ENCODE measurements at places on chromosomes 7 and 10.

DNA sequence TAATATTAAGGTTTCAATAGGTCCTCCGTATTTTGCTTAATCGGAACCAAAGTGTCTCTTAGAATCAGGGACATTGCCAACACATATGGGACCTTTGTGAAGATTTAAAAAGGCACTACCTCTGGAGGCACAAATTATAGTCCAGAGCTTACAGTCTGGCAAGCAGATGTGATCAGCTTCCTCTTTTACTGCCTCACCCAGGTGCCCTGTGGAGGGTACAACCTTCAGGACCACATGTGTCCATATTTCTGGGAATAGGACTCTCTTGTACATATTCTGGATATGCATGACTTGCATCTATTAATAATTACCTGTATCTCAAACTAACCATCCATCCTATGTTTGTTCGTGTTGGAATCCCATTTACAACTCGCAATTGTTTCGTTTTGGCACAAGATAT is 60.0 kb downstream of the HGF start:
- no peak for DNase-seq

GRCh38 chr10:61960396-61961120 is 59.1 kb downstream of the ARID5B start:
- no peak for DNase-seq

DNA sequence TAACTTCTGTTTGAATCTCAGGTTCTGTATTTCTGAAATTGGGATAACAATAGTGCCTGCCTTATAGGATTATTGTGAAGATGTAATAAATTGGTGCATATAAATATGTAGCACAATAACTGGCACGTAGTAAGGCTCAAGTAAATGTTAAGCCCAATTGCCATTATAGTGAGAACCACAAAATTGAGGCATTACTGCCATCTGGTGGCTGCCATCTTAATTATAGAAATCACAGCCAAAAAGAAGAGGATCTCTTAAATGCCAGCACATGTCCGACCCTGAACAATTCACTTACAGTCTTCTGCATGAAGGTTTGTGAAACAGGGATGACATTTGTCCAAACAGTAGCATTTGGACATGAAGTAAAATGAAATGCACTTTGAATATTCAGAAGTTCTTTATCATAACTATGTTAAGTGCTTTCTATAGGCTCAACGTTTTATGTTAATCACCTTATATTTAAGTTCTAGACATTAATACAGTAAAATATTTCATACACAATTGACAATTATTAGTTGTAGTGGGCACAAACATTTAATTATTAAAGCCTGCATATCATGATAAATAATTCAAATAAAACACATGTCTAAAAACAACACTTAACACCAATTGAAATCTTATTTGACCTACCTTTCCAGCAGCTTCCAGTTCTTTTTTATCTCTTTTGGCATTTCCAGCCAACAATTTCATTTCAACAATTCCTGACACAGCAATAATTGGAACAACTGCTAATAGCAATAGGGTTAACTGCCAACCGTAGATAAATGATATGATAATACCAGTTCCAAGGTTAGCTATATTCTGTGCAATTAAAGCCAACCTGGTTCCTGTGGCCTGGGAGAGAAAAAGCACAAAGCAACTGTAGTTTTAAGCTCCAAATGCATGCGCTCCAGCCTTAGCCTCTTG is 58.5 kb downstream of the ABCB4 start:
- DNase-seq = peak; percentile 44

GRCh38 chr10:48557511-48558123 is 47.3 kb downstream of the ARHGAP22 start:
- no peak for DNase-seq

- no peak for DNase-seq
Observed at GRCh38 chr7:74364061-74364460, 74.9 kb downstream of the CLIP2 start.

DNA sequence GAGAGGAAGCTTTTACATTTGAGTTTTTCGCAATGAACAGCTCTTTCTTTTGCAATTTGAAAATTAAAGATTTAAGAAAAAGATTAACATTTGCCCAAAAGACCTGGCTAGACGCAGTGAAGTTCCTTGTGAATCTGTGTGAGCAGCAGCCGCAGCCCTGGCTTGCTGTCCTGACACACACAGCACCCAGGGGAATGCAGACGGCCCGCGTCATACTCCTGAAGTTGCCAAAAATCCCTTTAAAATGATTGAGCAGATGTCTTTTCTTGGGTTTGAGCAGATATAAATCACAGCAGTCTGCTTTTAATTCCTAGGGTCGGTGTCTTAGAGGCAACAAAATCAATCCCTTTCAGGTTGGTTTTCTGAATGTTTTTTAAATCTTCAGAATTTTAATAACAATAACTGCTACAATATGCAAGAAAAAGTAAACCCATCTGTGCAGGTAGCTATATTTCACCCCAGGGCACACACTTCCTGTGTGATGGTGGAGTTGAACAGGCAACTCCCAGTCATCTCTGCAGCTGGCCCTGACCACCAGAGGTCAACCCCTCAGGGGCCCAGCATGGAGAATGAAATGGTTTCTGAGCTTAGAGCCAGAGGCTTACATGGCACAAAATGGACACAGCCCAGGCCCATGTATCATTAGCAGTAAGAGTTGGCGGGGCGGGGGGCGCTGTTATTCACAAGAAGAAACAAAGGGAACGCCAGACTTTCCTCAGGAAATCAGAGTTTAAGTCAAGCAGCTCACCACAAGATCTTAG is 32.2 kb upstream of the TRIL start:
- DNase-seq = no peak

- DNase-seq = no peak
Observed at GRCh38 chr10:88048312-88048711, 184.9 kb downstream of the PTEN start.

DNA sequence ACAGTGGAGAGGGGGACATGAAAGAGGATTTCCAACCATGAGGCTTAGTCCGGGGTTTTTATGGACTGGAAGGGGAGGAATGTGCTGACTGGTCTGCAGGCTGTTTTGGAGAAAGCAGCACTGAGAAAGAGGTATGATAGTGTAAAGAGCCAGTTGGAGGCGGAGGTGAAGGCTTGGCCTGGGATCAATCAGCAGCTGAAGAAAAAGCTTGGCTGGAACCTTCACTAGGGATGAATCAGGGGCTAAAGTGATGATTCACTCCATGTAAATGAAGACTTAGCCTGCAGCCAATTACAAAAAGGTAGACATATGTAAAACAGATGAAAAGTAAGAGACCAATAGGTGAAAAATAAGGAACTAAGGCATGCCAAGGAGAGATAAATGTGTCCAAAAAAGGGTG is 1382.6 kb downstream of the GATA3 start:
- DNase-seq = no peak

DNA sequence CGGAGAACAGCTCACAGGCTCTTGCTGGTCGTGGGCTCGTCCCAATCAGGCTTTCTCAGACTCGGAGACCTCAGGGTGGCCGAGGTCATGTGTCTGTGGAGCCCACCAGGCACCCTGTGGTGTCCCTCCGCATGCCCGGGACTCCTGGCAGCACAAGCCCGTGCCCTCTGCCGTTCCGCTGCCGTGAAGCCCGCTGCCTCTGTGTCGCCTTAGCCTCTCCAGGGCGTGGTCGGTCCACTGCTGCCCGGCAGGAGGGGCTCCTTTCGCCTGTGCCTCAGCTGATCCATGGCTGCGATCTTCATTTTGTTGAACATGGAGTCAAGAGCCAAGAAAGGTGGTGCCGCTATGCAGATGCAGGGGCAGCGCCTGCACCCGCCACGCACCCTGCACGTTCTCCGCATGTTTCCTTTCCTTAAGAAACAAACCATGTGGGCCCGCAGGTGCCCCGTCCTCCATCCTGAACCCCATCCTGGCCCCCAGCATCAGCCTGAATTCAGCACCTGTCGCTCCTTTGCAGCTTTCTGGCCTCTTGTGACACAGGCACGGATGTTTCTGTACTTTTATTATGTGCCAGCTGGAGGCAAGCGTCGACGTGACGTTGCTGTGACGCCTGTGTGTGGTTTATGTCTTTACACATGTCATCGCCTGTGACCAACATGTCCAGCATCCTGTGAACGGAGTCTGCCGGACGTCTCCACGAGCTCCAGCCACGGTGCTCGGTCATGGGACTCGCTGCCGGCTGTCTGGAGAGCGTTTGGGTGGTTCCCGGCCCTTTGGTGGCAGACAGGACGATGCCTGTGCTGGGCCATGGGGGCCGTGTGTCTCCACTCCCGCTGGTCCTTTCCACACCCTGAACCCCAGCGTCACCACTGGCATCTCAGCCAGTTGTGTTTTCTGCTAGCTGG is 69.9 kb downstream of the NKX6-2 start:
- DNase-seq = no peak

DNA sequence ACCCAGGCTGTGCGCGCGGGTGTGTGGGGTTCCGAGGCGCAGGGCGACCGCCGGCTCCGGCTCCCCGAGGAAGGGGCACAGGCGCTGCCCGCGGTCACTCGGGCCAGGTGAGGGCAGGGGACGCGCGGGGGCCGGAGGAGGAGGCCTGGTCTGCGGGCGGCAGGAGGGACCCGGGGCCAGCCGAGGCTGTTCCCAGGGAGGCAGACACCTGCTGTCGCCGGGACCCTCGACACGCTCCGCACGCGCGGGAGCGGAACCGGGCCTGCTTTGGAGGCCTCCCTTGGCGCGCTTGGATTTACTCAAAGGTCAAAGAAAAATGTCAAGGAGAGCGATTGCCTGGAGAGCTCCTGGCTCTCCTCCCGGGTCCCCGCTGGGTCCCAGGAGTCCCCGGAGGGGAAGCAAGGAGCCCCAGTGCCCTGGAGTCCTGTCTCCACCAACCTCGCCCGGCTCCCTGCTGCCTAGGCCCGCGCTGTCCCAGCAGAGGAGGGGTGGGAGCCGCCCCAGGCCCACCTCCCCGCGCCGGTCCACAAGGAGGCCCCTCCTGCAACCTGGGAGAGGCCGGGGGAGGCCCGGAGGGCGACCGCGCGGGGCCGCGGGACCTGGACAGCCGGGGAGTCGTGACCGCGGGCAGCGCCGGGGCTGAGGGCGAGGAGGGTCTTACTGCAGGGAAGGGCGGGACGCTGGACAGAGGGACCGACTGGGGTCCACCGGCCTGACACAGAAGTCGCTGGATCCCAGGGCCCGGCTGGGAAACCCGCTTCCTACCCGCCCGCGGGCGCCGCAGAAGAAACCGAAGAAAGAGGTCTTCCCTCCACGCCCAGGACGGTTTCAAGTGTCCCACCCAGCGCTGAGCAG is 348.9 kb downstream of the DNAJB6 start:
- DNase-seq = no peak

DNA sequence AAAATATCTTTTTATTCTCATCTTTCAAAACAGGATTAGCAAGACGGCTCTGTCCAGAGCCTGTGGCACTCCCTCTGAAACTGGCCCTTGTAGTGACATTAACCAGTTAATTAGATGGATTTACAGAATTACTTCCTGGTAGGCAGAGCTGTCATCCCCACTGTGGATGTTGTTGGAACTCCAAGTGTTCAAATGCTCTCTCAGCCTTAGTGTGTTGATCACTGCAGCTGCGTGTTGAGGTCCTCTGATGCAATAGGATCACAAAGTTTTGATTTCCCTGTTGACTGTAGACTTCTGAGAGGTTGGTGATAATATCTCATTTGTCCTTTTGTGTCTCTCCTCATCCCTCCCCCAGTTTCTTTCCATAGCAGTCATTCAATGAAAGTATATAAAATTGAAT is 117.3 kb upstream of the CDK6 start:
- DNase-seq = no peak

DNA sequence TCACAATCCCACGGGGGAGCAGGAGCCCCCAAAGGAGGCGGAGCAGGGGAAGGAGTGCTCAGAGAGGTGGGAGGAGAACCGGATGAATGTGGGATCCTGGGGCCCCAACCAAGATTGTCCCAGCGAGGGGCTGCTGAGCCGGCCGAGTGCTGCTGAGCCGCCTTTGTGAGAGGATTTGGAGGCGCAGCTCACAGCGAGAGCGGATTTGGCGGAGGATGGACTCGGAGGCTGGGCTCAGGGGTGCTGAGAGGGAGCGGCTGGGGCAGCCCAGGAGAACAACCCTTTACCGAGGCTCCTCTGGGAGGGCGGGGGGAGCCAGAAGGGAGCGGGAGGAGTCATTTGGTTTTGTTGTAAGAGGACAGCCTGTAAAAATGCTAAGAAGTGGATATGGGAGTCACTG is 23.0 kb downstream of the GHRHR start:
- no peak for DNase-seq

GRCh38 chr10:32265756-32266155 is 81.2 kb downstream of the EPC1 start:
- no peak for DNase-seq

DNA sequence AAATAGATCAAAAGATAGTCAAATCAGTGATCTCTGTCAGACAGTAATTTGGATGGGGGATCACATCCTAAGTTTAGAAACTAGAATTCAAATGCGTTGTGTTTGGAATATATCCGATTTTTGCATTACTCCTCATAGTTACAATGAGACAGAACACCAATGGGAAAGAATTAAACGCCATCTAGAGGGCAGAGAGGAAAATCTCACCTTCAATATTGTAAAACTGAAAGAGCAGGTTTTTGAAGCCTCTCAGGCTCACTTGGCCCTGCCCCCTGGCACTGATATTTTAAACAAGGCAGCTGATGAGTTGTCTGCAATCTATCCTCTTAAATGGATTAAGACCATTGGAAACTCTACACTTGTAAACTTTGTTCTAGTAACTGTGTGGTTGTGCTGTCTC is 17.7 kb downstream of the FRG2B start:
- DNase-seq = no peak

DNA sequence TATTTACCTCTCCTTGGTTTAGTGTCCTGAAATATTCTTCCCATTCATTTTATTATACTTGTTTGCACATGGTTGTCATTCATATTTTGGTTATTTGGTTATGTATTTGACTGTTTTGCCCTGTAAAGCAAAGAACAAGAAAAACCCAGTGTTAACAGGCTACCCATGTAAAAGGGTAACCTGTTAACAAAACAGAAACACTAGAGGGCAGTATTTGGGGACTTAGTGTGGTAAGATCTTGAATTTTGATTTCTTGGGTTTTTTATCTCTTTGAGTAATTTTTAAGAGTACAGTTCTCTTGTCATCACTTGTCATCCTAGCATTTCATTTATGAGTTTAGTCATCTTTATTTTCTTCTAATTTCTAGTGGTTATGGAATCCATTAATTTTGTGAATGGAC is 51.3 kb downstream of the POLL start:
- no peak for DNase-seq

DNA sequence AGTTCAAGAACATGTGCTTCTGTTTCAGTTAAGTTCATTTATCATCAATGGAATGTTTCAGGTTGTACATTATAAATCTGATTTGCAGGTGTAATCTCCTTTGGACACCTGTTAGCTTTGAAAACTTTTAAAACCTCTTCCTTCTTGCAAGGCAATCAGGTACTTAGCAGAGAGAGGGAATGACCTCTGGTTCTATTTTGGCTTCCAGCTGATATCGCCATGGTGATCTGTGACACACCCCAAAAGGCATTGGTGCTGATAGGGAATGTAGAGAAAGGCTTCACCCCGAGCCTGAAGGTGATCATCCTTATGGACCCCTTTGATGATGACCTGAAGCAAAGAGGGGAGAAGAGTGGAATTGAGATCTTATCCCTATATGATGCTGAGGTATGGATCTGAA is 35.4 kb downstream of the ACSL5 start:
- no peak for DNase-seq

- no peak for DNase-seq
Observed at GRCh38 chr10:110885932-110886674, 14.4 kb downstream of the PDCD4 start.

GRCh38 chr10:130941886-130942285 is 369.6 kb downstream of the TCERG1L start:
- DNase-seq = no peak

GRCh38 chr10:126203746-126204145 is 184.5 kb downstream of the ADAM12 start:
- no peak for DNase-seq
